ENCODE measurements at places on chromosomes 5 and 9.

- no peak for DNase-seq
Measured at GRCh38 chr9:78775696-78776295, 478.9 kb downstream of the PSAT1 start.

DNA sequence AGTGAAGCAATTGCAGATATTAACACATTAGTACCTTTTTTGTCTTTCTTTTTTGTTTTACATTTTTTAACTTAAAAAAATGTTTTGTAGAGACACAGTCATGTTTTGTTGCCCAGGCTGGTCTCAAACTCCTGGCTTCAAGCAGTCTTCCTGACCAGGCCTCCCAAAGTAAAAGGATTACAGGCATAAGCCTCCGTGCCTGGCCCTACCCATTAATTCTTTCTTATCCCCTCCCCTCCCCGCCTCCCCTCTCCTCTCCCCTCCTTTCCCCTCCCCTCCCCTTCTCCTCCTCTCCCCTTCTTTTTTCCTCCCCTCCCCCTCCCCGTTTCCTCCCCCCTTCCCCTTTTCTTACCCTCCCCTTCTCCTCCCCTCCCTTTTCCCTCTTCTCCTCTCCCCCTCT, 182.4 kb downstream of the FER start:
- DNase-seq, result no peak

DNA sequence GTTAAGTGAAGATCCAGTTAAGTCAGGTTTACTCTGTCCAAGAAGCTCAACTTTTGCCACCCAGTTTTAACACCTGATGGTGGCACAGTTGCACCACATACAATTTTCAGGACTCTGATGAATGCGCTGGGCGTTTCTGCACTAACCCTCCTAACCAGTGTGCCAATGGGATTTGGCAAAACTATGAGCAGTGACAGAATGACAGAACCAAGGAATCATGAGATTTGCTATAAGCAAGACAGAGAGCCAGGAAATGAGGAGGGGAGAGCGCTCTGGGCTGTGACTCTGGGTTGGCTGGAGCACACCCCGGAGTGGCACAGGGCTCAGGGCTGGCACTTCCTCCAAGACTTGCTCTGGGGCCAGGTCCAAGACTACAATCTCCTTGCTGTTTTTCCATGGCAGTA, 84.1 kb downstream of the SH3PXD2B start:
- DNase-seq, result no peak

DNA sequence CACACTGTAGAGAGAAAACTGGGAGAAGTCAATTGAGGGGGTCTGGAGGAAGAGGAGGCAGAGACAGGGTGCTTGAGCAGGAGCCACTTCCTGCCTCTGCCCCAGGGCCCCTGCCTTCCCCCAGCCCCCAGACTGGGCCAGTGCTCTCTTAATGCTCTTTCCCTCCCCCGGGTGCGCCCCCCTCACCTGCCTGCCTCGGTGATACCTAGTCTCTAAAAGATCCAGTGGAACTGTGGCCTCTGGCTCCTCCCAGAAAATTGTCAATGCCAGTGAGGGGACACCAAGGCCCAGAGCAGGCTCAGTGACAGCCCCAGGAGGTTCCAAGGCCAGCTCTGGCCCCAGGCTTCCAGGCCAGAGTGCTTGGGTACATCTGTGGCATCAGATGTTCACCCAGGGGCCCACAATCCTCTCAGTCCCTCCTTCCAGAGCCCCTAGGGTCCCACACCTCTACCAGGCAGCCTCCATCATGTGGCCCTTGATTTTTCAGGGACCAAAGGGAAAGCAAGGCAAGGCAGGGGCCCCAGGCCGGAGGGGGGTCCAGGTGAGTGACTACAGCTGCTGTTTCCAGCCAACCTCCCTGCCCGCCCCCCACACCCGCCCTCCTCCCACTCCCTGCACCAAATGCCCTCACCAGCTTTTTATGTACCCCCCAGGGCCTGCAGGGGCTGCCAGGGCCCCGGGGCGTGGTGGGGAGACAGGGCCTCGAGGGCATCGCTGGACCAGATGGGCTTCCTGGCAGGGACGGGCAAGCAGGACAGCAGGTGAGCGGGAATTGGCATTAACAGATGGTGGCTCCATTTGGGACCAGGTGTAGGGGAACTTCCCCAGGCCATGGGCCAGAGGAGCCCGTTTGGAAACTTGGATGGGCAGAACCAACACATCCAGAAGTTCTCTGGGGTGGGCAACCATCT, 33.1 kb upstream of the ORM1 start:
- DNase-seq, result no peak

- no peak for DNase-seq
Measured at GRCh38 chr9:135167849-135168655, 80.6 kb downstream of the OLFM1 start.

DNA sequence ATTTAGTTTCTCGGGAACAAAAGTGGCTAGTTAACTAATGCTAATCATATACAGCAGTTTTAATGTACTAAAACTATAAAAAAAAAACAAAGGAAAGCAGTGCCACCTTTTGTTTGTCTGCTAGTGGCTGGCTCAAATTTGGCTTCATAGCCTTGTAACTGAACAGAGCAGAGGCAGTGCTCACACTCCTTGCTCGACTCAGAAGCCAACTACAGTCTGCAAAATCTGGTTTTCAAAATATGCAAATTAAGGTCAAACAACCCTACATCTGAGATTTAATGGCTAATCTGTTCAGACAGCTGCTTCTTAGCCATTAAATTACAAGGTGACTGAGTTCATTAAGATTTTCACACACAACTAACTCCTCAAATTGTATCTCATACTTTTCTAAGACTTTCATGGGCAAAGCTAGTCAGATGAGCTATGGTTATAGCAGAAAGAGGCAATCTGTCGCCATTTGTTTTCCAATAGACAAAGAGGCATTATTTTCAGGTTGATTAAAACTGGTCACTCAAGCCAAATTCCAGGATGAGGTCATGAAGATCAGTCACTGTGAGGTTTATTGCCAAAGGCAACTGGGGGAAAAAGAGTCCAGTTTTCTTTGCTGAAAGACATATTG, 56.8 kb upstream of the EPB41L4A start:
- no peak for DNase-seq

DNA sequence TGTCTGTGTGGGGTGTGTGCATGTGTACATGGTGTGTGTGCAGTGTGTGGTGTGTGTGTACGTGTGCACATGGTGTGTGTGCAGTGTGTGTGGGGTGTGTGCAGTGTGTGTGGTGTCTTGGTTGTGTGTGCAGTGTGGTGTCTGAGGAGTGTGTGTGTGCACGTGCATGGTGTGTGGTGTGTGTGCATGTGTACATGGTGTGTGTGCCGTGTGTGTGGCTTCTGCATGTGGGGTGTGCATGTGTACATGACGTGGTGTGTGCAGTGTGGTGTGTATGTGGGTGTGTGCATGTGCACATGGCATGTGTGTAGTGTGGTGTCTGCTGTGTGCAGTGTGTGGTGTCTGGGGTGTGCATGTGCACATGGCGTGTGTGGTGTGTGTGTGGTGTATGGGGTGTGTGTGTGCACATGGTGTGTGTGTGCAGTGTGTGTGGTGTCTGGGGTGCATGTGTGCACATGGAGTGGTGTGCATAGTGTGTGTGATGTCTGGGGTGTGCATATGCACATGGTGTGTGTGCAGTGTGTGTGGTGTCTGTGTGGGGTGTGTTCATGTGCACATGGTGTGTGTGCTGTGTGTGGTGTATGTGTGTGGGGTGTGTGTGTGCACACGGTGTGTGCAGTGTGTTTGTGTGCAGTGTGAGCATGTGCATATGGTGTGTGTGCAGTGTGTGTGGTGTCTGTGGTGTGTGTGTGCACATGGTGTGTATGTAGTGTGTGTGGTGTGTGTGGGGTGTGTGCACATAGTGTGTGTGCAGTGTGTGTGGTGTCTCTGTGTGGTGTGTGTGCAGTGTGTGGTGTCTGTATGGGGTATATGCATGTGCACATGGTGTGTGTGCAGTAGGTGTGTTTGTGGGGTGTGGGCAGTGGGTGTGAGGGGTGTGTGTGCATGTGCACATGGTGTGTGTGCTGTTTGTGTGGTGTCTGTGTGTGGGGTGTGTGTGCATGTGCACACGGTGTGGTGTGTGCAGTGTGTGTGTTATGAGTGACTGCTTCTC, 40.6 kb upstream of the ZNG1F start:
- DNase-seq, result no peak

DNA sequence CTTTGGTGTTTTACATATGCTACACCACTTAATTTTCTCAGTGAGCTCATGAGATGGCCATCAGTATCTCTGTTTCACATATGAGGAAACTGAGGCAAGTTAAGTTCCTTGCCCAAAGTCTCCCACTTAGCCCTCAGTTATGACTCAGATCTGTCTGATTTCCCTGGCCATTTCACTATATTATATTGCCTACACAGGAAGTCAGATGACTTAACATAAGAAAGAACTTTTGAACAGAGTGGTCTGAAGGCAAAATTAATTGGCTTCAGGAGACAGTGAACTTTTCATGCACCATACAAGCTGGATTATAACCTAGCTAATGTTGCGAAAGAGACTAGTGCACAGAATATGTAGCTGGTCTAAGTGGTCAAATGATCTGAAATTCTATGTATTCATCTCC, 221.6 kb downstream of the NFIB start:
- no peak for DNase-seq

DNA sequence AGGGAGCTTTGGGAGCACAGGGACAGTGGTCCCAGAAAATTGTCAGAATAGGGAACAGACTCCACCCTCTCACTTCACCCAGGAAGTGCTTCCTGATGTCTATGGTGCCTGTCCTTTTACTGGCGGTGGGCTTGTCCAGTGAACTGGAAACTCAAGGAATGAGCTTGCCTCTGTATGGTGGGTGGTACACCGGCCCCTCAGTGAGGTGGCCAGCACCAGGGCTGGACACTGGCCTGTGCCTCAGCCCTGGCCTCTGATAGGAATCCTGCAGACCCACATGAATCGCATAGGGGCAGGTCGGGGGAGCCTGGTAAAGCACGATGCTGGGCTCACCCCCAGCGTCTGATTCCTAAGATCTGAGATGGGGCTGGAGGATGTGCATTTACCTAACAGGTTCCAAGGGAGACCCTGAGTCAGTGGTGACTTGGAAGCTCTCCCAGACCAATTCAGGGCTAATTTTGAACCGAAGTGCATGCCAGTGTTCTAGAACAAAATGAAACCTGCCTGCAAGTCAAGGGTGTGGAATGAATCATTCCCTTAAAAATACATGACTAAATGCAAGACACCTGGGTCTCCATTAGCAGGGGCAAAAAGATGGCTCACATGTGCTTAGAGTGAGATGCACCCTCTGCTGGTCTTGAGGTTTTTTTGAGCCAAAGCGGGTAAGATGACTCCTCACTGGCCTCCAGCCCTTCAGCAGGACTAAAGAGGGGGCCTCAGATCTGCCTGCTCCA, 178.3 kb downstream of the HSPA4 start:
- no peak for DNase-seq

DNA sequence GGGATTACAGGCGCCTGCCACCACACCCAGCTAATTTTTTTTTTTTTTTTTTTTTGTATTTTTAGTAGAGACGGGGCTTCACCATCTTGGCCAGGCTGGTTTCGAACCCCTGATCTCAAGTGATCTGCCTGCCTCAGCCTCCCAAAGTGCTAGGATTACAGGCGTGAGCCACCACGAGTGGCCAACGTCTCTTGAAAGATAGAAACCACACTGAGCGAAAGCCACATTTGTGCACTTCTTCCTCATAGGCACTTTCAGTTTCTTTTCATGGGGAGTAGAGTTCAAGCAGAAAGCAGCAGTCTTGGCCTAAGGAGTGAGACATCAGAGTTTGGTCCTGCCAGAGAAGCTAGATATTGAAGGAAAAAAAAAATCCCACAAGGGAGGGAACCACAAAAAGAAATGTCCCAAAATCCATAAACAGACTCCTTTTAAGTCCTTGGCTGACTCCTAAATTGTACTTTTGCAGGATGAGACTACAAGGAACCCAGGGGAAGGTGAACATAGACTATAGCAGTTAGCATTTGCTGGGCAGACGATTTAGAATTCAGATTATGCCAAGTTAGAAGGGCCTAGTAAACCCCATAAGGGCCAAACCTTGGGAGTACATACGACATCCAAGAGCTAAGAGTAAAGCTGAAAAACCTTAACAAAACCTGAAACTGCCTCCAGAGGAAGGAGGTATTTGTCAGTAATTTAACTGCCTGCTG, 43.9 kb upstream of the GLIPR2 start:
- DNase-seq, result peak; percentile 81

DNA sequence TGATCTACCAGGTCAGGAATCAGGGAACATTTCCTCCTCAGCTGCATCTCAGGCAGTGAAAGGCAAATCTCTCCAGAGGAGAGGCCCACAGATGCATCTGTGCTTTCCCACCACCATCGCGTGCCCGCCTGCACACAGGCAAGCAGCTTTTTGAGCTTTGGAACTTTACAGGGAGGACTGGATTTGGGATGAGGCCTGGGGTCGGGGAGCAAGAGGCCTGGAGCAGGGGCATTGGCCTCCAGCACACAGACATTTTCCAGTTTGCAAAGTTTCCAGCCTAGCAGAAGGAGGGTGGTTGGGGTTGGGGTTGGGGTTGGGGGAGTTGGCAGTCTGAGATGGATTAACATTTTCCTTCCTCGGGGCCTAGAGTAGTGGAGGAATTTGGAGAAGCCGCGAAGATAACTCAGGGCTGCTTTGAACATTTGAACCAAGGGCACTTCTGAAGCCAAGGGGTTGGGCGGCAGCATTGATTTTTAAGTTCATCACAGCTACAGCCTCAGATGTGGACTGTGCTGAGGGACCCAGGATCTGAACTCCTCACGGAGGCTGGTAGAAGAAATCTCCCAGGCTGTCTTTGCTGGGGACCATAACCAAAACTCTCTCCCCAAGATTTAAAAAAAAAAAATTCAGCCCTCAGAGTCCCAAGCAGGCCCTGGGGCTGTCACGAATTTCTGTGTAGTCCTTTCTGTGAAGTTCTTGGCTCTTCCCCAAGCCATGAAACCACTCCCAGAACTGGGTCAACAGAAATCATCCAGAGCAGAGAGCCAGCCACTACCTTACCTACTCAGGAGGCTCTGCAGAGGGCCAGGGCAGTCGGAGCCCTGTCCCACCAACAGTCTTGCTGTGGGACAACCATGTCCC, 25.6 kb downstream of the C5orf15 start:
- DNase-seq, result no peak

DNA sequence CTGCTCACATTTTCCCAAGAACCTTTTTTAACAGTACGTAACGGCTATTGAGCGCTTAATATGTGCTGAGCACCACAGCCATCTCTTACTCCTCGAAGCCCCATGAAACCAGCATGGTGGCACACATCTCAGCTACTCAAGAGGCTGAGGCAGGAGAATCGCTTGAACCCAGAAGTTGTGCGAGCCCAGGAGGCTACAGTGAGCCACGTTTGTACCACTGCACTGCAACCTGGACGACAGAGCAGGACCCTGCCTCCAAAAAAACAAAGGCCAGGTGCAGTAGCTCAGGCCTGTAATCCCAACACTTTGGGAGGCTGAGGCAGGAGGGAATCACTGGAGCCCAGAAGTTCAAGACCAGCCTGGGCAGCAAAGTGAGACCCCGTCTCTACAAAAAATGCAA, 28.2 kb downstream of the AQP7 start:
- no peak for DNase-seq

Measured in GM12864 (cell line).